ENCODE measurements at places on chromosomes 5 and 9. TPM values are rescaled to one million over a fixed set of nuclear protein-coding genes. Genes with fewer than 3 reads are reported as not detected.

Gene HSD17B3
- total RNA-seq, result not detected

DNA sequence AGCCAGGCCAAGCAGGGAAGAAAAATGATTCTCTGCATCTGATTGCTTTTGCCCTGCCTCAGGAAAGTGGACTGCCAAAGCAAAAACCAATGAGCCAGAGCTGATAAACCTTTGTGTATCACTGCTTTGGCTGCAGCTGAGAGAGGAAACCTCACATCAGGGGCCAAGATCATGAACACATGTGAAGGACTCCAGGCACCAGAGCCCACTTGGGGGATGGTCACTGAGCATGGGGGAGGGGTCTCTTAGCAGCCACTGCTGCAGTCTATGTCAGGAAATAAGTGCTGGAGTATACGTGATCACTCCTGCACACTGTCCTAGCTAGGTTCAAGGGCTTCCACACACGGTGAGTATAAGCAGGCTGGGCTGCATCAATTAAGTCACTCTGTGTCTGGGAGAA lies 229.9 kb downstream of the SPOCK1 start:
- no peak for DNase-seq

GRCh38 chr5:154861946-154862345 lies 3.5 kb downstream of the CNOT8 start:
- DNase-seq, result no peak

GRCh38 chr9:85927076-85927475 lies 13.9 kb upstream of the NAA35 start:
- DNase-seq, result no peak

- no peak for DNase-seq
Observed at GRCh38 chr9:96186591-96187011, 115.4 kb downstream of the HSD17B3 start.

DNA sequence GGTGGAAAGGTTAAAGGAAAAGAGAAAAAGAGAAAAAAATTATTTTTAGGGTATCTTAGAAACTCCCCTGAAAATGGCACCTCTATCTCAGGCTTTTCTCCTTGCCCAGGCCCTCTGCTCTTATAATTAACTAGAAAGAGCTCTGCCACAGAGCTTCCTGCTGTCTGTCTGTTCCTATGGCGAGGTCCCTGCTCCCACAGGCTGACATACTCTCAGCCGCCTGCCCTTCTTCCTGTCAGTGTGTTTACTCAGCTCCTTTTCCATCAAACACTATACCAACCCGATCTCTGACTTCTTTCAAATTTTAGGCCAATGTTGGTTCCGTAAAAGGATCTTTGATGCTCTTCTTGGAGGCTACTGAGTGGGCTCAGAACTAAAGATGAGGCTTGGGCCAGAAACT lies 482.6 kb downstream of the DMAC1 start:
- DNase-seq, result no peak
